ENCODE measurements at places on chromosomes 7 and 10.

GRCh38 chr7:44382459-44383265, 57.3 kb upstream of the CAMK2B start:
- DNase-seq, result no peak

GRCh38 chr10:99998889-99999288, 10.9 kb downstream of the DNMBP start:
- DNase-seq, result no peak

DNA sequence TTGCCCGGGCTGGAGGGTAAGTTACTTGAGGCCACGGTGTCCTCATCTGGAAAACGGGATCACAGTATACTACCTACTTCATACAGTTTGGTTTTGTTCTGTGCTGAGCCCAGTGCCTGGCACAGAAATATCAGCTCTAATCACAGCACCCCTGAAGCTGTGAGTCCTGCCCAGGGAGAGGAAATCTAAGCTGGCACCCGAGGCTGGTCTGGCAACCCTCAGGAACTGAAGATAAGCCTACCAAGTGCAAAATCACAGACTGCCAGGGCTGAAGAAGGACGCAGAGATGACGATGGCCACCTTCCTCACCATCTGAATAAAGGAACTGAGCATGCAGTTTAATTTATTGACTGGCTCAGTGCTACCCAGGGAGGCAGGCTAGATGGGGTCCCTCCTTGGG, 7.7 kb upstream of the TMEM120A start:
- DNase-seq, result no peak

GRCh38 chr10:21515361-21516241, 9.9 kb downstream of the SKIDA1 start:
- DNase-seq, result no peak

DNA sequence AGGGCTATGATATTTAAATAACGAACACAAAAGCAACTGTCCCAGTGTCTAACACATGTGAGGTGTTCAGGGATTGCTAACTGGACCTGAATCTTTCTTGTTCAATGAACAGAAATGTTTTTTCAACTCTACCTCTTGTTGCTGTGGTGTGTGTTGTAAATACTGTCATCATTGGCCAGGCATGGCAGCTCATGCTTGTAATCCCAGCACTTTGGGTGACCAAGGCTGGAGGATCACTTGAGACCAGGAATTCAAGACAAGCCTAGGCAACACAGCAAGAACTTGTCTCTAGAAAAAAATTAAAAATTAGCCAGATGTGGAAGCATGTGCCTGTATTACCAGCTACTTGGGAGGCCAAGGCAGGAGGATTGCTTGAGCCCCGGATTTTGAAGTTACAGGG, 1250.9 kb downstream of the TYW1 start:
- no peak for DNase-seq

GRCh38 chr10:62992145-62992721, 140.9 kb upstream of the NRBF2 start:
- DNase-seq, result no peak

DNA sequence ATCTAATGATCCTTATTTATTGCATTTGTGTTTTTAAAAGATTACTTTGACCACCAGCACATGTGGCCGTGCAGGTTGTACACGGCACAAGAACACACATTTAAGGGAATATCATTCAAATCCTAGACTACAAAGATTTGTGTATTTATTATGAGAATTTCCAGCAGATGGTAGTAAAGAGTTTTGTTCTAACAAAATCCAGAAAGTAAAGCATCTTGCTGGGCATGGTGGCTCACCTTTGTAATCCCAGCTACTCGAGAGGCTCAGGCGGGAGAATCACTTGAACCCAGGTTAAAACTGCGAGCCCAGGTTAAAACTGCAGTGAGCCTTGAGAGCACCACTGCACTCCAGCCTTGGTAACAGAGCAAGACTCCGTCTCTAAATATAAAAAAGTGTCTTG, 31.5 kb downstream of the MACROH2A2 start:
- no peak for DNase-seq

GRCh38 chr10:95896071-95896850, 11.5 kb upstream of the CC2D2B start:
- DNase-seq, result no peak

GRCh38 chr7:77528368-77528767, 8.7 kb upstream of the PTPN12 start:
- DNase-seq, result no peak

- DNase-seq, result peak; percentile 50
Observed at GRCh38 chr7:144854839-144855424, 19.1 kb upstream of the TPK1 start.

GRCh38 chr7:35967366-35968139, 166.7 kb downstream of the SEPTIN7 start:
- DNase-seq, result no peak

GRCh38 chr7:82258181-82258580, 185.4 kb downstream of the CACNA2D1 start:
- no peak for DNase-seq

GRCh38 chr10:88657901-88658300, 6.3 kb upstream of the LIPF start:
- no peak for DNase-seq

DNA sequence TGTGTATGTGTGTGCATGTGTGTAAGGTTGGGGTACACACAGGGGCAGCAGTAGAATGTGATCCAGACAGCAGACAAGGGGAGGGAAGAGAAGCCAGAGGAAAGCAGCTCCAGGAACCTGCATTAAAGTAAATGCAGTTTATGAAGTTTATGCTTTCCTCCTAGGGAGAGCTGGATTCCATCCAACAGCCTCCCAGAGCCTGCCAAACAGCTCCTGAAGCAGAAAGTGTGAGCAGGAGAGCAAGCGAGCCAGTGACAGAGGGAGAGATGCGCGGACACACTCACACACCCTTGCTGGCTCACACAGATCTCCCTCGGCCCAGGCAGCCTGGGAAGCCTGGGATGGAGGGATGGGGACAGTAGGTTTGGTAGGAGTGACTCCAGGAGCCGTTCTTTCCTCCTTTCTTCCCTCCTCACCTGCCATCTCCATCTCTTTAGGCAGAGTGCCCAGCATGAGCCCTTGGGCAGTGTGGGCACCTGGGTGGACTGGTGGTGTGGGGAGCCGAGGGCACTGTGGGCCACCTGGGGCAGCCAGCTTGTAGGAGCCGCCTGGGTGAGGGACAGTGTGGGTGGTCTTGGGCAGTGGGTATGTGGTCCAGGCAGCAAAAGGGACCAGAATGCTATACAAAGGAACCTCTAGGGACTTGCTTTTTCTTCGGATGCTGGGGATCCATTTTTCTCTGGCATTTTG, 46.1 kb downstream of the PAX2 start:
- no peak for DNase-seq

DNA sequence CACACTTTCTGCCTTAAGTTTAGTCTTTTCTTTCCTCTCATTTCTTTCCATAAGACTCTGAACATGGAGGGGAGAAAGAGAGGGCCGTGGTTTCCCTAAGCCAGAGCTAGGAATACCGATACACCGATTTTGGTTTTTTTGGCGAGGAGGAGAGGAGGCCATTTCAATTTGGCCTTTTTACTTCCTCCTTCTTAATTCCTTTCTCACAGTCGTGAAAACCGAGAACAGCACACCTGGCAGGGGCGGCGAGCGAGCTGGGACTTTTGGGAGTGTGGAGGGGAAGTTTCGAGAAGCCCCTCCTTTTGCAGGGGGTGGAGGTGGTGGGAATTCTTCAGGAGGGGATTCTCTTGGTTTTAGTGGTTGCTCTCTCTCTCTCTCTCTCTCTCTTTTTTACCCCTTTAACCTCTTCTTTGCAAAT, 6.2 kb downstream of the GATA3 start:
- DNase-seq, result no peak

GRCh38 chr7:85521108-85521694, 334.3 kb upstream of the SEMA3D start:
- DNase-seq, result peak; percentile 18

DNA sequence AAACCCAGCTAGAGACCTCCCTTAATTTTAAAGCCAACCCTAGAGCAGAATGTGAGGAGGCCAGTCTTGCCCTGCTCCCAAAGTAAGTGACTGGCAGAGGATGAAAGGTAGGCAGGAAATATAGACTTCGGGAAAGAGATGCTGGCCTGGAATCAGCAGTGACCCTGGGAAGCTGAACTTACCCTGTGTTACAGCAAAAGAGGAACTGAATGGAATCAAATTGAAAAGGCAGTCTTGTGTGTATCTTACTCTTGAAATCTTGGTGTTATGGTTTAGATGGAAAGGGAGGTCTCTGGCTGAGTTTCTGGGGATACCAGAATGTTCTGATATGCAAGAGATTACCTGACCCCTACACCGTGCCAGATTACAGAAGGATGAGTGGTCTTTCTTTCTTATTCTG, 7.9 kb upstream of the CFAP43 start:
- DNase-seq, result no peak

DNA sequence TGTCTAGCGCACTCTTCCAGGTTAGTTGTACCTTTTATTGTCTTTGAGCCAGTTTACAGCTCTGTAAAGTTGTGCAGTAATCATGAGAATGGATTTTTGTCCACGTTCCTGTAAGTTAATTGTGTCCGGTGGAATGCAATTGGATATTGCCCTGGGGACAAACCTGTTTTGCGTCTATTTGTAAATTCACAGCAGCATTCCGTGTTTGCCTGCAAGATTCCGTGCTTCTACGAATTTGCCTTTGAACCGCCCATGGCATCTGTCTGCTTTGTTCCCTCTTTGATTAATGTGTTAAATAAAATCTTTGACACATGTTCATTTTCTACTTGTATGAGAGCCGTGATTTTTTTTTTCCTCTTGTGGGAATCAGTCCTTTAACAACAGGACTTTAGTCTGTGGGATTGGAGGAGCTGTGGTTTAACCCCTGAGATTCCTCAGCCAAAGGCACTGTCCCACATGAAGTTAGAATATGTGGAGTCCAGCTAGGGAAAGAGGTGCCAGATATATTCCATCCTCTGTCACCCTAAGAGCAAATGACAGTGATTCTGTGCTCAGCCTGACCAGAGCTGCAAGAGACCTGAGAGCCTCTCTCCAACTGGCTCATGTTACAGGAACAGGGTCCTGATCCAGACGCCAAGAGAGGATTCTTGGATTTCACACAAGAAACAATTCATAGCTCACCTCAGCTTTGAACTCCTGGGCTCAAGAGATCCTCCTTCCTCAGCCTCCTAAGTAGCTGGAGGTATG, 126.3 kb downstream of the COL26A1 start:
- no peak for DNase-seq

- DNase-seq, result peak; percentile 32
Observed at GRCh38 chr7:1693991-1694524, 24.0 kb downstream of the ELFN1 start.

DNA sequence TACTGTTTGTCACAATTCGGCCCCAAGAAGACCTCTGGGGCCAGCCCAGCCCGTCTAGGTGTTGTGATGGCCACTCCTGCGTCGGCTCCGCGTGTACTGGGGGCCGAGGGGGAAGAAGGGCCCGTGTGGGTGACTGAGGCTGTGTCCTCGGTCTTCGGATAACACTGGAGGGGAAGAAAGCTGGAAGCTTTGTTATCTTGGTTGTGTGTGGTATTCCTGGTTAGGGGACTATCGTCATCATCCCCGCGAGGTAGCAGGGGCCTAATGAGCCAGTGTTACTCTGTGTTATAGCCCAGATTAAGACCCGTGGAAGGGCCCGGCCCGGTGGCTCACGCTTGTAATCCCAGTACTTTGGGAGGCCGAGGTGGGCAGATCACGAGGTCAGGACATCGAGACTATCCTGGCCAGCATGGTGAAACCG, 854 bp downstream of the MTG1 start:
- no peak for DNase-seq

DNA sequence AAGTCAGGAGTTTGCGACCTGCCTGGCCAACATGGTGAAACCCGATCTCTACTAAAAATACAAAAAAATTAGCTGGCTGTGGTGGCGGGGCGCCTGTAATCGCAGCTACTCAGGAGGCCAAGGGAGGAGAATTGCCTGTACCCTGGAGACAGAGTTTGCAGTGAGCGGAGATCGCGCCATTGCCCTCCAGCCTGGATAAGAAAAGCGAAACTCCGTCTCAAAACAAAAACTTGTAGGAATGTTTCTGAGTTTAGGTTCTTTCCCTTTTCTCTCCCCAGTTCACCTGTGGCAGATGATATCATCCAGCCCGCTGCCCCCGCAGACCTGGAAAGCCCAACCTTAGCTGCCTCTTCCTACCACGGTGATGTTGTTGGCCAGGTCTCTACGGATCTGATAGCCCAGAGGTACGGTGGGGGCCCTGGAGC, 138.8 kb upstream of the BTBD16 start:
- no peak for DNase-seq

DNA sequence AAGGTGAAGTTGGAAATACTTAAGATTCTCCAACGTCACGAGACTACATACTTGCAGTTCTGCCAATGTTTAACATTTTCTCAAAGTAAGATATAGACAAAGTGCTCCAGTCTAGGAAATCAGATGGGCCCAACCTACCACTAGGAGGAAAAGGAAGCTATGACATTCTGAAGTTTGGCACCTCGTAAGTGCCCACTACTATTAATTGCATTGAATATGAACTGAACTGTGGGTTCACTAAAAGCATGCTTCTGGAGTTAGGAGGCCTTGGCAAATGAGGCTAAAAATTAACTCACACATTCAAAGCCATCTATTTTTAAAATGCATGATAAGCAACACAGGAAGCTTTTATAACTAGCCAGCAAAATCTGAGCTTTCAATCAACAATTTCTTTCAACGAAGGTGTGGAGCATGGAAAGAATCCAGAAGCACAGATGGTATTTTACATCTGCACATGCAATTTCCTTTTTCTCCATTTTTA, 149.7 kb downstream of the LRRTM3 start:
- no peak for DNase-seq

- no peak for DNase-seq
Observed at GRCh38 chr7:32511791-32512190, 16.5 kb downstream of the AVL9 start.

GRCh38 chr7:158281441-158281840, 306.2 kb downstream of the PTPRN2 start:
- no peak for DNase-seq

DNA sequence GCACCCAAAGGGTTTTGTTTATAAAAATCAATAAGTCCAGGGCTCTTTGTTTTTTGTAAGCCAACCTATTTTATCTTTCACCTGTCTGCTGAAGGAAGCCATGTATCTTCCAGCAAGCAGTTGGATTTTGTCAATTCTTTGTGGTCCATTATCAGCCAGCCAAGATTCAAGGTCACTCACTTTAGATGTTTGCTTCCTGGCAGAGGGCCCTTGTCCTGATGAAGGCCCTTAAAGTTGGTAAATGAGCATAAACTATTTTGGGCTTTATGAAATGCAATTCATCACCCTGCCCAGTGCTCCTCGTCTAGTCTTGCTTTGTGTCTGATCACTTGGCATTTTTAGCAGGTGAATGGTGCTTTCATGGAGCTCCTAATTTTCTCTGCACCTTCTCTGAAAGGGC, 1004.2 kb downstream of the GRID1 start:
- no peak for DNase-seq

GRCh38 chr10:91607646-91608403, 25.0 kb downstream of the PPP1R3C start:
- no peak for DNase-seq

GRCh38 chr10:77837248-77837924, 89.2 kb downstream of the DLG5 start:
- peak; percentile 70 for DNase-seq

DNA sequence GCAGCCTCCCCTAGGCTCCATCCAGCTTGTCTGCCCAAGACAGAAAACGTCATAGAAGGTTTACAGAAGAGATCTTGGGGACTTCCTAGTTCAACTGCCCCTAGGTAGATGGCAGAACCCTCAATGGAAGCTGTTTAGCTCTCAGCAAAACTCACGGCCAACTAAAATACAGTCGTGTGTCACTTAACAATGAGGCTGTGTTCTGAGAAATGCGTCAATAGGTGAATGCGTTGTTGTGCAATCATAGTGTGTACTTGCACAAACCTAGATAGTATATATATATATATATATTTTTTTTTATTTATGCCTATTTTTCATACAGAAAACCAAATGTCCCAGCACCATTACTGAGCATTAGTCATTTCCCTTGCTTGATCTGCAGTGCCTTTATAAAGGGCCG, 100.4 kb upstream of the SH2B2 start:
- no peak for DNase-seq

All from NCI-H1092 (cell line).